ENCODE measurements at places on chromosomes 2 and 18.
A peak's percentile ranks its signal among the peaks of the same experiment; 100 is the strongest.

DNA sequence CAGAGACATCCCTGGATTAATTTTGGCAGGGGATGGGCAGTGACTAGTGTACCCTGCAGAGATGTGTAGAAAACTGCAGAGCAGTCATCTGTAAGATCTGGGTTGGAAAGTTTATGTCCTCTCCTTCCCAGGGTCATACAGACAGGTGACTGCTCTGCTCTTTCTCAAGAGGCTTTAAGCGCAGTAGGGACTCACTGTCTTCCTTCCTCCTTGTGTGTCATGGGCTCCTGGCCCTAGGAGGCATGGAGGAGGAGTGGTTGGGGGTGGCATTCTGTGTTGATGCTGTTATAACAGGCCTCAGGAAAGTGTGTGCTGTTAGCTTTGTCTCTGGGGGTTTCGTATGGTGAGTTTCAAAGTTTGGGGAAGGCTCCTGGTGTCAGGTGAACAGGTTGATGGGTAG lies 130.5 kb upstream of the MGAT5 start:
- DNase-seq = peak; percentile 33

- no peak for DNase-seq
Measured at GRCh38 chr2:222456479-222457077, 32.2 kb downstream of the SGPP2 start.

DNA sequence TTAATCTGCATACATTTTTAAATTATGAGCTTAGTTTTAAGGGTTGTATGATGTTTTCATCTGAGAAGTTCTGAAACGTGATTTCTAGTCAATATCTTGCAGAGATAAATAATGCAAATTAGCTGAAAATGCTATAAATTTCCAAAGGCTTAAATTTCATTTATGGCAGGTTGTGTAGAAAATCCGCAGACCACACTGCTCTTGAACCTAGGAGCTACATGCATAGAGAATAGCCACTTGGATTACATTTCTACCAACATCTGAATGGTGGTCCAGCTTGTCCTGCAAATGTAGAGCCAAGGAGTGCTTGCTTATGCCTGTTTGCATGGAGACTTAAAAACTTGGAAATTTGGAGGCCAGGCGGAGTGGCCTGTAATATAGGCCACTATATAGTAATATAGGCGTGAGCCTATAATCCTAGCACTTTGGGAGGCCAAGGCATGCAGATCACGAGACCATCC lies 6.8 kb downstream of the MAT2A start:
- no peak for DNase-seq

DNA sequence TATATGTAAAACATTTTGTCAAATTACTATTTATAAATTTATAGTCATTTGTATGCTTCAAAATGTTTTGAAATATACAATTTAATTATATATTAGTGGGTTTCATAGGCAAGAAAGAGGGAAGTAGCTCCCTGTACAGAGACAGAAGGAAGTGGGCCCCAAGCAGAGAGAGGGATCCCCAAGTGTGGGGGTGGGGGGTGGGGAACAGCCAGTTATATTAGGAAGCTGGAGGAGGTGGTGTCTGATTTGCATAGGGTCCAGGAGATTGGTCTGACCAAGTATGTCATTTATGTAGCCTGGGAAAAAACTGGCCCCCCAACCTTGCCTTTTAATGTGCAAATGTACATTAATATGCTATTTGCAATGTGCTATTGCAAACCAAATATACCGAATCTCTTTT lies 76.5 kb upstream of the ZSWIM2 start:
- DNase-seq = no peak

DNA sequence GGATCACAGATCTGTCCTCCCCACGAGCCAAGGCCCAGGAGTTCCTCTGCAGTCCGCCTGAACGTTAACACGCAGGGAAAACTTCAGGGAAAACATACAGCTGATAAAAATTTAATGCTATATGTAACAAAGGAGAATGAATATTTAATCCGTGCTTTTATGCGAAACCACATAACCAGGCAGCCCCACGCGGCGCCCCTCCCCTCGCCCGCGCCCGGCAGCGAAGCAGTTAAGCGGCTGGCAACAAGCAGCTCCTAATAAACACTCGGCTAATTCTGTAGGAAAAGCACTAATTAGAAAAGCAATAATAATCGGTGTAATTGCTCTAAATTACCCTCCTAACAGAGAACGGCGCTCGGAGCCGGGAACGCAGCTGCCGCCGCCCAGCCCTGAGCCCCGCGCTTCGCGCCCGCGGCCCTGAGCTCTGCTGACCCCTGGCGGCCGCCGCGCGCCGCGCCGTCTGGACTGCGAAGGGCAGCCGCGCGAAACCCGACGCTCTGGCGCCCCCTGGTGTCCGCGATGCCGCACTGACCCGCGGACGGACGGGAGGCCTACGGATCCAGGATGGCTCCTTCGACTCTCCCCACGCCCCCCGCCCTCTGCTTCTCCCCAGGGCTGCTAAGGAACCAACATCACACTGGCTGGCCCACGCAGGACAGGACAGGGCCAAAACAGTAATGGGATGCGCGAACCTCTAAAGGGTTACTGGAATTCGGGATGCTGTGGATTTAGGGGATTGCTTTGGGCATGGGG lies 181.4 kb downstream of the SMAD2 start:
- DNase-seq = peak; percentile 89

DNA sequence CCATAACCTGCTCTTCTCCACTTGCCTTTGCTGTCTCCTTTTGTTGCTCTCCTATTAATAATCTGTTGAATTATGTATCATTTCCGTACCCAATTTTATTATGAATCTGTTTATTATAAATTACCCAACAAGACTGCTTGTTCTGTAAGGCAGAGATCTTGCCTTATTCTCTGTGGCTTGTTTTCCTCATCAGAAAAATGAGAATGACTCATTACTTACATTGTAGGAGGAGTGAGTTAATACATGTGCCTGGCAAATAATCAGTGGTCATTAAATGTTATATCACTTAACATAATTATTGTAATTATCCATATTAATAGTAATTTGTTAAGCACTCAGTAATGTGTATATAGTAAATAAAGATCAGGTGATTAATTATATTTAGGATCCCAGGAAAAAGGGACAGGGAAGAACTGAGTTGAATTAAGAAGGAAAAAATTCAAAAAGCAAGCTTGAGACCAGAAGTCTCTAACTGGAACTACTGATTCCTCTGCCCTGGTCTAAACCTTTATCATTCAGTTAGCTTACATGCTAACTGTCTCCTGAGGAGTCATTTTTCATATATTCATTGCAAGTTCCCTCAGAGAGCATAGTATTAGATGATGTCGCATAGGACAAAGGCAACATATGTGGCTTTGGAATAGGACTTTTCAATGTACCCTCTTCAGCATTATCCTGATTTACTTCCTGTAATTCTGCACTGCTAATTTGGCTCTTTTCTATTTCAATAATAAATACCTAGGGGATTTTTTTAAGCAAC lies 335.7 kb downstream of the GALNT13 start:
- DNase-seq = no peak

DNA sequence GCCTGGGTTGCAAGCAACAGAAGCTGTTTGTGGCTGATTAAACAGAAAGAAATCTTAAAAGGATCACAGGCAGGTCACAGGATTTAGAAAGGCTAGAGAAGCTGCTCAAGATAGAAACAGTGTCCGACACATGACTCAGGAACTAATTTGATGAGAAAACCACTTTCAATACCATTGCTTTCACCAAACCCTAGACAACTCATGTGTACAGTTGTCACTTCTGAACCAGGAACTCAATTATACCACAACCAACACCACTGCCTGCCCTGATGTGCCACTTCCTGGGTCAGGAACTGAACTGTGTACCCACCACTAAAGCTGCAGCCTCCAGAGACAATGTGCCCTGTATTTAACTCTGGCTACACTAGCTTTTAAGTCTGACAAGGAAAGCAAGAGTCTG lies 56.0 kb downstream of the TMEM247 start:
- DNase-seq = peak; percentile 84

GRCh38 chr2:158513841-158514240 lies 57.1 kb downstream of the PKP4 start:
- DNase-seq = no peak

- no peak for DNase-seq
Measured at GRCh38 chr2:118065921-118066511, 22.3 kb upstream of the INSIG2 start.

GRCh38 chr2:8247905-8248622 lies 433.8 kb upstream of the ID2 start:
- DNase-seq = no peak

GRCh38 chr2:150485871-150486538 lies 1.5 kb downstream of the RND3 start:
- DNase-seq = no peak

- no peak for DNase-seq
Measured at GRCh38 chr18:811892-812375, at the start of gene YES1. Gene YES1 (minus strand): TSS chr18:812242. CDS start chr18:756827, 55,415 bp downstream.

DNA sequence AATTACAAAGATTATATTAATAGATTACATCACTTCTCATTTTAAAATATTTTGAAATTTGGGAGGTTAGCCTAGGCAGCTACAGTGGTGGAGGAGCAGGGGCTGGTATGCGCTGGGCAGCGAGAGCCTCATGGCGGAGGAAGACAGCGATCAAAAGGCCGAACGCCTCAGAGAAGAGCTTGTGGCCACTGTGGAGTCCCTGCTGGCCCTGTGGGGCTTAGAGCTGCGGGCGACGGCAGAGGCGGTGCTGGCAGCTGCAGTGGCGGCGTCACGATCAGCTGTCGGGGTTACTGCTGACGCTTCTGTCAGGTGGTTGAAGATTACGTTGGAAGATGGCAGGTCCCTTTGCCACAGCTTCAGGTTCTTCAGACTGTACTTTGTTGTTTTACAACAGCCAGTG lies 87.4 kb downstream of the ROCK2 start:
- no peak for DNase-seq

DNA sequence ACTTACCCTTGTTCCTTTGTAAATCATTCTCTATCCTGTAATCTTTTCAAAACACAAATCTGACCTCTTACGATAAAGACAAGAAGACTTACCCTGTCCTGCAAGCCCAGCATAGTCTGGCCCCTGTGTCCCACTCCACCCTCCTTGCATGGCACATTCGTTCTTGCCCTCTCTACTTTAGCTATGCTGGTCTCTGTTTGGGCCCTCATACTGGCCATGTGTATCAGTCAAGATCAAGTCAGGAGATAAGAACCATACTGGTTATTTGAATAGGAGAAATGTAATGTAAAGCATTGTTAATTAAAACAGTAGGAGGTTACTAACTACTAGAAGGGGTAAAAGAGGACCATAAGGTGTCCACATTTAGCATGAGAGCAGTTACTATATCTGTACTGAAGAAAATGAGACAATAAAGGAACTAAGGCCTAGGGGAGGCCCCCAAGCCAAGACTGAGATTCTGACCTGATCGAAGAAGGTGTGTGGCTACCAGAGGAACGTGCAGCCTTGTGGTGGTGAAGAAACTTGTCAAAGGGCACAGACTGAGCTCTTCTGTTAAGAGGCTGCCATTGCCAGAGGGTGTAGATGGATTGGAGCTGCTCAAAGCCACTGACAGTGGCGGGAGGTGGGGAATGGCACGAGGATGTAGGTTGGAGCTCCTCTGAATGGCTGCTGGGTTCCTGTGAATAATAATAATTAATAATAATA lies 80.8 kb downstream of the KCTD18 start:
- DNase-seq = no peak

DNA sequence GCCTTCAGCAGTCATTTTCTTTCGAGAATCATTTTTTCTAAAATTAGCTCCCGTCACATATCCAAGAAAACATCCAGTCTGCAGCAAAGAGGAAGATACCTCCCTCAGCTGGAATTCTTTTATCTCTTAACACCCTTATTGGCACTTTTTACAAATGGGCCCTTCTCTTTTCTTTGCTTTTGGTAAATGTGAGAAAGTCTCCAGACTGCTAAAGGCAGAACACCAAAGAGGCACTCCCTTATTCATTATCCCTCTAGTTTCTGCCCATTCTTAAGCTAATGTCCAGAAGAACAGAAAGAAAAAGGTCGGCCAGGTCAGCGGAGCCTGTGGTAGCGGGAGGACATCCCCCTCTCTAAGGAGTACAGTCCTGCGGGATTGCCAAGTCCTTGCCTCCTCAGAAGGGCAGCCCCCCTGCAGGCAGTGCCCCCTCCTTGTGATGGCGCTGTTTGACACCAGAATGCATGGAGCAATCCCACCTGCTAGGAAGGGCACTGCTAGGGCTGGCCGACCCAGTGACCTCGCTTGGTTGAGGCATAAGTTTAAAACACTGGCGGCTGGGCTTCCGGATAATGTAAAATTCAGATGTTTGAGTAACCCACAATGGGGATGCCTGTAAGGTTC lies 34.0 kb downstream of the ST6GAL2 start:
- no peak for DNase-seq

GRCh38 chr2:8506746-8507145 lies 175.1 kb upstream of the ID2 start:
- DNase-seq = no peak

GRCh38 chr2:24359129-24360049 lies 947 bp downstream of the ITSN2 start:
- peak; percentile 32 for DNase-seq

DNA sequence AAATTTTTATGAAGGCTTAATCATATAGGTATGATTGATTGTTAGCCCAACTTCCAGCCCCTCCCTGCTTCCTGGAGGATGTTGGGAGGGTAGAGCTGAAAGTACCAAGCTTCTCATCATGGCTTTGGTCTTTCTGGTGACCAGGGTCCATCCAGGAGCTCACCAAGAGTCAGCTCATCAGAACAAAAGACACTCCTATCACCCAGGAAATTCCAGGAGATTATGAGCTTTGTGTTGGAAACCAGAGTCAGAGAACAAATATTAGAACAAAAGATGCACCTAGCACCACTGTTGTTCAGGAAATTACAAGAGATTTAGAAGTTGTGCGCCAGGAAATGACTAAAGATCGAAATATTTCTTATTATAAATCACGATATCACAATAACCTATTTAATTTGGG lies 119.9 kb upstream of the THUMPD2 start:
- no peak for DNase-seq

DNA sequence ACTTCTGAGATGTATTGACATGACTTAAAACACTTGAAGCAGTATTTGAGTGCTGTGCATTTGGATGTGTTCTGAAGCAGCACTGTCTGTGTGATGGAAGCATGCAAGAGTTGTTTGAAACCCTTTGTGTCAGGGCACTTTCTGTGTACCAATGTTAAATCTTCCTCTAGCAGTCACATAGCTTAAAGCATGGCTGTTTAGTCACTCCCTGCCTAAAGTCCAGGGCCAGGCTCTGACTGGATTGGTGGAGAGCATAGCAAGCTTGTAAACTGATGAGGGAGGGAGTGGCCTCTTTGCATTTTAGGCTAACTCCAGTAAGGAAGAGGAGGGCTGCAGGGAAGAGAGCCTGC lies 73.5 kb downstream of the MYO1B start:
- DNase-seq = no peak

DNA sequence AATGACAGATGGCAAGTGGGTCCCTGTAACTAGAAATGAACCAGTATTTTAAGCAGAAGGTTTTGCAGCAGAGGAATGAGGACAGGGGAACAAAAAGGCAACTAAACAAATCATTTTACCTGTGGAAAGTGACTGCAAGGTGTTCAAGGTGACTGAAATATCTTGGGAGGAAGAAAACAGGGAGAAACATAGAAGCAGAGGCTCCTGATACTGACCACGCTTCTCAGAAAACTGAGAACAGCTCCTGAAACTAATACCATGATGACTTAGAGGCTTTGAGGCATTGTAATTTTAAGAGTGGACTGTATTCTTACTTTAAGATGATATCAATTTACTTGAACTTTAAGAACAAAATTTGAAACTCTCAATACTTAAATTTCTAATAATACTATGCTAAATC lies at the start of gene DYTN:
Gene DYTN (minus strand): TSS at position 101 of the 400 bp plus-strand sequence. CDS start 117 bp downstream, outside the sequence.
- no peak for DNase-seq
